ENCODE measurements at places on chromosomes 3 and 15. TPM values are rescaled to one million over a fixed set of nuclear protein-coding genes. Genes with fewer than 3 reads are reported as not detected.

PRR23B gene
- polyA plus RNA-seq = not detected

TUSC7 gene
- not detected for polyA plus RNA-seq

RLBP1 gene
- not detected for polyA plus RNA-seq

FAM81A gene
- polyA plus RNA-seq = 0.67 TPM

UMPS gene
- 17.6 TPM for polyA plus RNA-seq
